ENCODE measurements at places on chromosomes 6 and 20. TPM values are rescaled to one million over a fixed set of nuclear protein-coding genes. Genes with fewer than 3 reads are reported as not detected.

EMILIN3 gene
- 0.27 TPM for total RNA-seq

EPHA7 gene
- total RNA-seq, result not detected

SLC16A10 gene
- 5.4 TPM for total RNA-seq

VIP gene
- not detected for total RNA-seq

HLA-DRA gene
- 1.9 TPM for total RNA-seq

RBPJL gene
- total RNA-seq, result not detected
